ENCODE measurements at places on chromosomes 1 and 21. TPM values are rescaled to one million over a fixed set of nuclear protein-coding genes. Genes with fewer than 3 reads are reported as not detected.

DNA sequence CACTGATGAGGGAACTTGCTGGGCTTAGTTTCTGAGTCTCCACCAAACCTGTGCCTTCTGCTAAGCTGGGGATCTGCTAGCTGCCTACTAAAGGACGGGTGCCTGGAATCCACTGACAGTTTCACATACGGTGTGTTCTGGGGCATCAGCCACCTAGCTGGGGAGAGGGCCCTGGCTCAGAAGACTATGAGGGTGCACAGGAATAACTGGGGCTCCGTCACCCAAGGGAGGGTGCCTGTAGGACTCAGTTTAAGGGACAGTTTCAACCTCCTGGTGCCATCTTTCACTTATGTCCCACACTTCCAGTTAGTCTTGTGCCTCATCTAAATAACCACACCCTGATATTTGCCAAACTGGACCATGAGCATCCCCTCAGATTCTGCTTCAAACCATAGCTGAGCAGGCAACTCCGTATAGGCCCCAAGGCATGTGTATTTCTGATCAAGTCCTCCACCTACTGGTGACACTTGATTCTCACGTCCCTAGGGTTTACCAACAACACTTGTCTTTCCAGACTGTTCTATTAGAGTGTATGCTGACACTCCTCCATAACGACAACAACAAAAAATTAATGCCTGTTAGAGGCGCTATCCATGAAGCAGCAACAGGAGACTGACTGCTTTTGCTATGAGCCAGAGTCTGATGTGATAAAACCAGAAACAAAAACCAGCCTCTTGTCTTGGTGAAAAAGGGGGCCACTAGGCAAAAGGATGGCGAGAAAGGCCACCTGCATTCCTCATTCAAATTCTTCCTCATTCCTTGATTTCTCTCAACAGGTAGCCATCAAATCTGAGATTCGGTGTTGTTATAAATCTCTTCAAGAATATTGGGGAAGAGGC is 55.0 kb upstream of the PAXBP1 start:
- DNase-seq, result peak; percentile 78

GRCh38 chr21:46153247-46154154 is 1.9 kb downstream of the FTCD start:
- no peak for DNase-seq

DNA sequence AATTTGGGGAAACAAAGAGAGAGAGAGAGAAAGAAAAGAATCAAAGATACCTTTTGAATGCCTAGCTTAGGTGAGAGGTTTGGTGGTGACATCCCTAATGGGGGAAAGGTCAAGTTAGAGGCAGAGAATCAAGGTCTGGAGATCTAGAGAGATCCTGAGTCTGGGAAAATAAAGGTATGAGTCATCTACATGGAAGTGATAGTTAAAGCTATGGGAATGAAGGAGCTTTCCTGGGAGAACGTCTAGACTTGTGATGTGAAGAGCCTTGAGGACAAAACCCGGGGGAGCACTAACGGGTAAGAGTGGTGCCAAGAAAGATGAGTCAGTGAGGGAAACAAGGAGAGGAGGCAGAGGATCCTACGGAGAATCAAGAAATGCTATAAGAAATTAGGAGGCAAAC is 110.8 kb upstream of the RUNX1 start:
- no peak for DNase-seq

DNA sequence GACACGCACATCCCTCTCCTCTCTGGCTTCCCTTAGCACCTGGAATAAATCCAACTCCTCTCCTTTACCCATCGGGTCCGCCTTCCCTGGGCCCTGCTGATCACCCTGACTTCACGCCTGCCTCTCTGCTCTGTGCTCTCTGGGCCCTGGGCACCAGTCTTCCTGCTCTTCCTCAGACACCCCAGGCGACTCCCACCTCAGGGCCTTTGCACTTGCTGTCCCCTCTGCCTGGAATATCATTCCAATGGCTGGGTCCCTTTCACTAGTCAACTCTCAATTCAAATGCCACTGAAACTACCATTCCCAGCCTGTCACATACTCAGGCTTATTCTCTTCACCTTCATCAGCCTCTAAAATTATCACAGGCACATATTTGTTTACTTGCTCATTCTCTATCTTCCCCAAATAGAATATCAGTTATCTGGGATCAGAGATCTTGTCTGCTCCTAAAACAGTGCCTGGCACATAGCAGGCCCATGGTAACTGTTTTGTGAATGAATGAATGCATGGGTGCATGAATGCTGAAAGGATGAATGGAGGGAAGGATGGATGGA is 27.2 kb upstream of the SELENON start:
- DNase-seq, result no peak

GRCh38 chr1:223664106-223664505 is 1.4 kb downstream of the CAPN8 start:
- no peak for DNase-seq

GRCh38 chr1:109399326-109399957 is 1.7 kb upstream of the SORT1 start:
- peak; percentile 73 for DNase-seq

GRCh38 chr1:29260531-29260930 is 24.2 kb downstream of the PTPRU start:
- no peak for DNase-seq

DNA sequence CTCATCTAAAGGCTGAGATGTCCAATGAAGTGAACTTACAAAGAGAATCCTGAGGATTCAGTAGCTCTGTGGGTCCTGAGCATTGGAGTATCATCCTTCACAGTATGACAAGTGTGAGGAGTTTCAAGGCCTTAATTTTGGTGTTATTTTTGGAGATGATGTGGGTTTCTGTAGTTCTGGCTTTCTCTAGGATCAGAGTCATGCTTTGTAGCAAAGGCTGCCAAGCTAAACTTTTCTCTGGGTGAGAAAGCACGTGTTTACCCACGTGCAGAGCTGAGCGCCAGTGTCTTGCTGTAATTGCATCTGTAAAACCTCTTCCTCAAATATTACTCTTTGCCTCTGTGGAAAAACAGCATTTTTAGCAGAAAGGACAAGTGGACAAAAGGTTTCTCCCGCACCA is 387.8 kb upstream of the LYPLAL1 start:
- DNase-seq, result peak; percentile 35

GRCh38 chr1:119453021-119453420 is 38.1 kb downstream of the HSD3B2 start:
- no peak for DNase-seq

GRCh38 chr1:154987326-154987725 is 4.2 kb downstream of the FLAD1 start:
- DNase-seq, result no peak

DNA sequence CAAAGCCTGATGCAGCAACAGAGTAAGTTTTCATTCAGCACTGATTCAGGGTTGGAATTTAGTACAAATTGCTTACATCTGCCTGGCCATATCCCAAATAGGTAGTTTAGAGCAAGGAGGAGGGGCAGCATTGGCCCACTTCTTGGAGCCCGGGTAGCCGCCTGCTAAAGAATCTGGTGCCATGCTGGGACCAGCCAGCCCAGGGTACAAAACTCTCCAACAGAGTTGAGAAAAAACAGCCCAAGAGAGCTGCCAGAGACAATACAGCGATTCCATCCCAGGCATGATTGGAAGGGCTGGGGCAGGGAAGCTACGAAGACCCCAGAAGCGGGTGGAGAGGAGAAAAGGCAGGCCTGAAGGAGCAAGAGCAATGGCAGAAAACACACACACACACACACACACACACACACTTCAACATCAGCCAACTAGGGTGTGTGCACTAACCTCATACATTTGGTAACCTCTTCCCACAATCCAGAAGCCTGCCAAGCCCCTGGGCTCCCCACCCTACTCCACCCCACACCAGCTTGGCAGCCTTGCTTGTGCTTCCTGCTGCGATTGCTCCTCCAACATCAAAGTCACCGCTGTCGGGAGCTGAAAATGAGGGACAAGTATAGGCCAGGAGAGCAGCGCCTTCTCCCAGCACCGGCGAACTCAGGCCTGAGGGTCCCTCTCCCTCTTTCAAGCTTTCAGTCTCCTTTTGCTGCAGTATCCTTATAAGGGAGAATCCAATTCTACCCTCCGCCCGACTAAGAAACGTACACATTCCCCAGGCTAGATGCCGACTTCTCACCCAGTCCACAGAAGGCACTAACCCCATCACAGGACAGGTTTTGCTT is 1.2 kb downstream of the PIK3C2B start:
- no peak for DNase-seq

DNA sequence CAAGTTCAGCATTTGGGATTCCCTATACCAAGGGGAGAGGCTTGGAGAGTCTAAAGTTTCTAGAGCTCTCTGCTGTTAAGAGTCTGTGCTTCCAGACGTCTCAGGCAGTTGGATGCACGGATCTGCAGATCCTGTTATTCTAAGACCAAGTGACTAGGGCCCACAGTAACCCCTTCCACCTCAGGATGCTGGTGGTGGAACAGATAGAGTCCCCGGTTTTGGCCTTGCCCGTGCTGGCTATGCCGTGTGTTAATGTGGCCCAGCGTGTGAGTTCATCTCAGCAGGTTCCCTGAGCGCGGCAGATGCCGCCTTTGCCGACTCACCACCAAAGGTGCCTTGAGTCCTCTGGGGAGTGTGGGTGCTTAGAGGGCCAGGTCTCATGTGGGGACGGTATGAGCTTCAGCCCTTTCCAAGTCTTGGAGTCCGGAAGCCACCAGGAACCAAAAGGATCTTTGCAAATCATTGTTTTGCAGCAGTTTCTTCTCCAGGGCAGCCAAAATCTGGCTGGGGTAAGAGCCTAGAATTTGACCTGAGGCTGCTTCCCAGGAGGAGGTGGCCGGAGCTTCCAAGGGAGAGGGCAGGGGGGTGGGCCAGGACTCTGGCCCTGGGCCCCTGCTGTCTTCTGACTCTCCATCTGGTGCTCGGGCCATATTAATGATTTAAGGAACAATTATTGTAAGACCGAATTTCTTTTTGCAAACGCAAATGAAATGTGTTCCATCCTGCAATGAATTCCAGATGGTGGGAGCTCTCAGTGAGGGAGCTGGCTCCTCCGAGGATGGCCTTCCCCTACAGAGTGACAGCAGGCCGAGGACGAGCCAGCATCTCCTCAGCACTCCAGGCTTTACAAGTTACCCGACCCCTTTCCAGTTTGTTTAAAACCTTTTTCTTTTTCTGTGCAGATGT is 205.7 kb downstream of the FOXD2 start:
- no peak for DNase-seq

- DNase-seq, result no peak
These were observed 47.5 kb downstream of the EVA1C start for GRCh38 chr21:32459972-32460371.

DNA sequence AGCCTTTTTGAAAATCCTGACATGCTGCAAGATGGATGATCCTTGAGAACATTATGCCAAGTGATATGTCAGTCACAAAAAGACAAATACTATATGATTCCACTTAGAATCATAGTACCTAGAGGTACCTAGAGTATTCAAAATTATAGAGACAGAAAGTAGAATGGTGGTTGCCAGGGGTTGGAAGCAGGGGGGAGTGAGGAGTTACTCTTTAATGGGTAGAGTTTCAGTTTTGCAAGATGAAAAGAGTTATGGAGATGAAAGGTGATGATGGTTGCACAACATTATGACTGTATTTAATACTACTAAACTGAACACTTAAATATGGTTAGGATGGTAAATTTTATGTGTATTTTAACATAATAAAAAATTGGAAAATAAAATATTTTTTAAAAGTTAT is 37.9 kb upstream of the PODN start:
- DNase-seq, result no peak

- peak; percentile 94 for DNase-seq
These were observed 2.5 kb downstream of the MTHFR start for GRCh38 chr1:11802973-11803885.

- no peak for DNase-seq
These were observed 93.8 kb downstream of the MTR start for GRCh38 chr1:236888903-236889302.

DNA sequence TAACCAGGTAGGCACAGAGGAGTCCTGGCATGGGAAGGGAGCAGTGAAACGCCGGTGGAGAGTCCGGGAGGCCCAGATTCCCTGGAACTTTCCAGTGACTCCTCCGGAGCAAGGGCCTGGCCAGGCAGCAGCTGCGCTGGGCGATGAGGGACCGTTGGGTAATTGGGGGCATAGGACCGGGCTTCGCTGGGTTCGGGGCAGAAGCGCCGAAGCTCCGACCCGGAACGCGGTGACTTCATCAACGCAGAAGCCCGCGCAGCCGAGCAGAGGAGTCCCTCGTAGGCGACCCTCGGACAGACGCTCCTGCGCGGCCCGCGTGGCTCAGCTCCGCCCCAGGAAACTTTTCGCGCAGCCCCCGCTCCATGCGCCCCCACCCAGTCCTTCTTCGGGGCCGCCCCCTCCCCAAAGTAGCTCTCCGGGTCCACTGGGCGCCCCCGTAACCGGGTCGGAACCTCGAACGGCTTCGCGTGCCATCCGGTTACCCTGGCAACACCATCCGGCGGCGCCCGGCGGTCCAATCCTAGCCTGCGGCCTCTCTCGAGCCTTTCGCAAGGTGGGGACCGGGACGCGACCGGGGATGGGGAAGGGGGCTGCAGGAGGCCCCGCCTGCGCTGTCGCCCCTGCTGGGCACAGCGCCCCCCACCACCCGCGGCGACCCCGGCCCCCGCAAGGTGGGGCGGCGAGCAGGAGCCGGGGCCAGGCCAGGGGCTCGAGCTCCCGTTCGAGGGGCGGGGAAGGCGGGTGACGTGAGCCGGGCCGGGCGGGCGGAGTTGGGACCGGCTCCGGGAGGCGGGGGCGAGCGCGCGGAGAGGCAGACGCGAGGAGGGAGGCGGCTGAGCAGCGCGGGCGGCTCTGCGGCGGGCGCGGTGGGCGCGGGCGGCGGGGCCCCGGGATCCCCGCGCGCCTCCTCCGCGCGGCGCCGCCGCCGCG is at the start of gene AJAP1:
Gene AJAP1 (plus strand): TSS at position 814 of the 930 bp plus-strand sequence. CDS start 817 bp downstream, outside the sequence.
- no peak for DNase-seq

DNA sequence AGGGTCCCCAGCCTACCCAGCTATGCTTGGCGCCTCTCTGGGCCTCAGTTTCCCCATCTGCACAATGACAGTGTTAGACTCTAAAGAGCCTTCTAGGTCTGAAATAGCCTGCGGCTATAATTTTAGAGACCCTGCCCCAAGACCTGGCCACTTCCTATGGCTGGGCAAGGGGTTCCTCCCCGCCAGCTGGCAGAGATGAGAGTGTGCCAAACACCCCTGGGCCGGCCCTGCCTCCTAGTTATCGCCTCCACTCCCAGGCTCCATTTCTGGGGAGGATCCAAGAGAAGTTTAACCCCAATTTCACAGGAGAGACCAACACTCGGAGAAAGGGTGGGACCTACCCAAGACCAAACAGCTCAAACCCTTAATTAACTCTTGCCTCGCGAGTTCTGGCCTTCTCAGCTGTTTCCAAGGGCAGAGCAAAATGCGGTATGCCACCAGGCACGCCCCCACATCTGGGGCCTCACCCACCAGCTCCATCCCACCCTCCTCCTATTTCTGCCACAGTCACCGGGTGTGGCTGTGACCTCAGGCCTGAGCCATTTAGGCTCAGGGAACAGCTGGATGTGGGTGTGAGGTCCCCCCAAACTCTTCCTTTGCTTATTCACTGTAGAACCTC is 35.7 kb downstream of the TTC39A start:
- DNase-seq, result no peak

Gene LHX8
- not detected for total RNA-seq

Gene PAQR6
- total RNA-seq, result 0.38 TPM

Gene C8B
- total RNA-seq, result not detected

Gene C1QTNF12
- 0.25 TPM for total RNA-seq

Gene JAM2
- 1.4 TPM for total RNA-seq

Gene TAS1R1
- total RNA-seq, result 0.13 TPM

Gene MYOG
- not detected for total RNA-seq

Gene PCP4L1
- total RNA-seq, result not detected

Gene GJC2
- 17.1 TPM for total RNA-seq

Gene TMPRSS3
- total RNA-seq, result under 0.01 TPM

Gene PLA2G2F
- not detected for total RNA-seq

All from dermis microvascular lymphatic vessel endothelial cell (primary cell).